ENCODE measurements at places on chromosomes 1 and 21. TPM values are rescaled to one million over a fixed set of nuclear protein-coding genes. Genes with fewer than 3 reads are reported as not detected.
A peak's percentile ranks its signal among the peaks of the same experiment; 100 is the strongest.

- H3K36me3 ChIP-seq = no peaks in the 10 kb centered on the region
- H3K27me3 ChIP-seq = no peaks in the 10 kb centered on the region
- H3K4me1 ChIP-seq = no peaks in the 10 kb centered on the region
- DNase-seq = no peak
Observed at GRCh38 chr21:46116776-46117585, 19.1 kb downstream of the COL6A2 start.

DNA sequence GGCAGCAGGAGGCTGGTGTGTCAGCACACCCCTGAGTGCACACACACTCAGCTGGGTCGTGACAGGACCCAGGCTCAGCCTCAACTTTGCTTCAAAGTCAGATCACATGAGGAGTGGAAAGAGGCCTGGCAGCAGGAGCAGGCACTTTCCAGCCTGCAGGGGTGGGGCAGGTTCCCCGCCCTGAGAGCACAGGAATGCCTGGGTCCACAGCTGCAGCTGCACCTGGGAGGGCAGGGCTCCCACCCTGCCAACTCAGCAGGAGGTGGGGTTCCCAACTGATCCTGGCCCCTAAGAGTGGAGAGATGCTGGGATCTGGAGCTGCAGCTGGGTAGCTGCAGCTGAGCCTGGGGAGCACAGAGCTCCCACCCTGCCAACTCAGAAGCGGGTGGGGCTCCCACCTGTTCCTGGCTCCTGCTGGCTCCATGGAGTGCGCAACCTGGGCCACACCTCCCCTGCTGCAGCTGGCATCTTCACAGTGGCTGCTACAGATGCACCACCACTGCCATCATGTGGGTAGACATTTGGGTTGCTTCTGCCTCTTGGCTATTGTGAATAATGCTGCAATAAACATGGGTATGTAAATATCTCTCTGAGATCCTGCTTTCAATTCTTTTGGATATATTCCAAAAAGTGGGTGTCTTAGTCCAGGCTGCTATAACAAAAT lies 415.4 kb downstream of the TTLL7 start:
- H3K4me3 ChIP-seq = no peak overlapping the region
- no peaks in the 10 kb centered on the region for H3K4me1 ChIP-seq
- H3K27me3 ChIP-seq = no peaks in the 10 kb centered on the region
- H3K36me3 ChIP-seq = no peaks in the 10 kb centered on the region

- no peaks in the 10 kb centered on the region for H3K27me3 ChIP-seq
- no peaks in the 10 kb centered on the region for H3K36me3 ChIP-seq
- no peaks in the 10 kb centered on the region for H3K4me1 ChIP-seq
- H3K4me3 ChIP-seq = no peak overlapping the region
Observed at GRCh38 chr21:42755766-42756579, 102.6 kb downstream of the PDE9A start.

GRCh38 chr1:6054596-6054995 lies 8.9 kb downstream of the KCNAB2 start:
- DNase-seq = no peak
- peaks cover 44% of the 10 kb centered on the region for H3K36me3 ChIP-seq
- H3K27me3 ChIP-seq = no peaks in the 10 kb centered on the region
- H3K27ac ChIP-seq = no peak overlapping the region

GRCh38 chr21:36684957-36685714 lies 13.8 kb upstream of the SIM2 start:
- H3K27ac ChIP-seq = no peak overlapping the region
- peaks cover 26% of the 10 kb centered on the region for H3K27me3 ChIP-seq

- H3K4me3 ChIP-seq = no peak overlapping the region
- H3K27me3 ChIP-seq = no peaks in the 10 kb centered on the region
- H3K36me3 ChIP-seq = no peaks in the 10 kb centered on the region
- H3K27ac ChIP-seq = no peak overlapping the region
- no peak for DNase-seq
Observed at GRCh38 chr1:114353262-114353661, 157.7 kb downstream of the TRIM33 start.

DNA sequence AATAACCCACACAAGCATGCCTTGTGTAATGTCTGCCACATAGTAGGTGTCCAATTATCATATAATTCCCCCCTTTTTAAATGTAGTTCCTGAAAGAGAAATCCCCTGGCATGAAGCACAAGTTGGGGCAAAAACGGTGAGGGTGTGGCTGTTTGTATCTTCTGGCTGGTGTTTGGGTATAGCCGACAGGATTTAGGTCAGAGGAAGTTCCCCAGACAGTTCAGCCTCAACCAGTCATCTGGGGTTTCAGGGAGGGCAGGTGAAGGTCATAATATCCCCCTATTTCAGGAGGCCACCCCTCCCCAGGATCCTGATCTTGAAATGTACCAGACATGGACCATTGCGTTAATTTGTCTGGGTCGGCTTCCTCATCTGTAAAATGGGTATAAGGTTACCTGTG lies 29.1 kb upstream of the JUN start:
- H3K4me1 ChIP-seq = peaks cover 43% of the 10 kb centered on the region
- no peak overlapping the region for H3K27ac ChIP-seq
- H3K27me3 ChIP-seq = no peaks in the 10 kb centered on the region
- peak; percentile 64 for DNase-seq

GRCh38 chr1:61247881-61248752 lies 165.8 kb downstream of the NFIA start:
- H3K4me3 ChIP-seq = no peak overlapping the region
- no peaks in the 10 kb centered on the region for H3K36me3 ChIP-seq
- DNase-seq = no peak

DNA sequence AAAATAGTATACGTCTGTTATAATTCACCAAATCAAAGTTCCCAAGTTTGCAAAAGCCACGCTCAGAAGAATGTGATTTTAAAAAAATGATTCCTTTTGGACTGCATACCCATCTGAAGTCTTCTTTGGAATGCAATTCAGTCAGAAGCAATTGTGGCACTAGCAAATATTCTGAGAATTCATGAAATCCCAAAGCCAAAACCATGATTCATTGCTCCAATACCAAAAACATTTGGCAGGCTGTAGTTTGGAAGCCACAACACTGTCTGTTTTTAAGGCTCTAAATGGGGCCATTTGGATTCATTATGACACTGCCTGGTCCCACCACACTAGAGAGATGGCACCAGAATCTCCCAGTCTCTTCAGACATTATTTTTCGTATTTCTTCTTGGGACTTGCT lies 21.8 kb upstream of the LRRC53 start:
- H3K27ac ChIP-seq = no peak overlapping the region
- DNase-seq = no peak
- no peak overlapping the region for H3K4me3 ChIP-seq
- H3K36me3 ChIP-seq = no peaks in the 10 kb centered on the region
- no peaks in the 10 kb centered on the region for H3K27me3 ChIP-seq
- no peaks in the 10 kb centered on the region for H3K4me1 ChIP-seq

DNA sequence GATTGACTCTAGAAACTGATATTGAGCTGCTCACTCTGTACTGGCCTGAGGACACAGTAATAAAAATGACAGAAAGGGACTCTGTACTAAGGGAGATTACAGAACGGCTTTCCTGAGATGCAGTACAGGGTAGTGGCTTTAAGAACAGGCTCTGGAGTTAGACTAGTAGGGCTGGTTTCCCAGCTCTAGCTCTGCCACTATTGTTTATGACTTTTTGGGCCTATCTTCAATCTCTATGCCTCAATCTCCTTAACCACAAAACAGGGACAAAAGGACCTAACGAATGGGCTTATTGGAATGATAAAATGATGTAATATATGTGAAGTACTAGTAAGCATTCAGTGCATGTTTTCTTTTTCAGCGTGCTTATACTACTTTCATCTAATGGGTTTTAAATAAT lies 1.4 kb downstream of the DEPDC1 start:
- no peak overlapping the region for H3K27ac ChIP-seq
- H3K4me3 ChIP-seq = peak overlapping the region; percentile 87
- peaks cover 20% of the 10 kb centered on the region for H3K4me1 ChIP-seq
- H3K36me3 ChIP-seq = no peaks in the 10 kb centered on the region
- DNase-seq = no peak

GRCh38 chr1:31587720-31588423 lies 11.6 kb downstream of the TINAGL1 start:
- peak; percentile 42 for DNase-seq
- no peaks in the 10 kb centered on the region for H3K36me3 ChIP-seq
- peaks cover 7% of the 10 kb centered on the region for H3K4me1 ChIP-seq

NDC1 gene
- 4.9 TPM for total RNA-seq

DNA sequence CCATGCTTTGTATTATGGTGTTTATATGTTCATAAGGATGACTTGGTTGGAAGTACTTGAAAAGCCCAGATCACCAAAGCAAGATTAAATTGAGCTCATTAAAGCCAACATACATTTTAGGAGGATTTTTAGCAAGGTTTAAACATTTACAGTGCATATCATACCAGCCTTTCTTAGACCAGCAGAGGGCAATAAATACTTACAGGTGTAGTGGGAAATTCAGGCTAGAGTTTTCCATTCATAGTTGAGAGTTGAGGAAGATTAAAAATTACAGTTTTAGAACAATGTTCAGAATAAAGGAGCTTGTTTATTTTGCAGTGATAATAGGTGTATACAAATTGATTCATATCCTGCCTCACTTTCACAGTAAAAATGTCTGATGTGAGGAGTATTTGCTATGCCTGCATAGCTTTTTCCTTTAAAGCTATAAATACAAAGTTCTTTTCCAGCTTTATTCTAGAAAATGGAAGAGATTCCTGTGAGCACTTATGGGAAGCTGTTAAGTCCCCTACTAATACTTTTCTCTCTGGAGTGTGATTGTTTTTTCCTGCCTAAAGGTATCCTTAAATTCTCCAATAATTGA lies 35.3 kb downstream of the DTL start:
- peak; percentile 54 for DNase-seq
- H3K27ac ChIP-seq = no peak overlapping the region
- H3K36me3 ChIP-seq = no peaks in the 10 kb centered on the region
- no peaks in the 10 kb centered on the region for H3K4me1 ChIP-seq
- H3K4me3 ChIP-seq = no peak overlapping the region

TMIGD3 gene
- not detected for total RNA-seq

DNA sequence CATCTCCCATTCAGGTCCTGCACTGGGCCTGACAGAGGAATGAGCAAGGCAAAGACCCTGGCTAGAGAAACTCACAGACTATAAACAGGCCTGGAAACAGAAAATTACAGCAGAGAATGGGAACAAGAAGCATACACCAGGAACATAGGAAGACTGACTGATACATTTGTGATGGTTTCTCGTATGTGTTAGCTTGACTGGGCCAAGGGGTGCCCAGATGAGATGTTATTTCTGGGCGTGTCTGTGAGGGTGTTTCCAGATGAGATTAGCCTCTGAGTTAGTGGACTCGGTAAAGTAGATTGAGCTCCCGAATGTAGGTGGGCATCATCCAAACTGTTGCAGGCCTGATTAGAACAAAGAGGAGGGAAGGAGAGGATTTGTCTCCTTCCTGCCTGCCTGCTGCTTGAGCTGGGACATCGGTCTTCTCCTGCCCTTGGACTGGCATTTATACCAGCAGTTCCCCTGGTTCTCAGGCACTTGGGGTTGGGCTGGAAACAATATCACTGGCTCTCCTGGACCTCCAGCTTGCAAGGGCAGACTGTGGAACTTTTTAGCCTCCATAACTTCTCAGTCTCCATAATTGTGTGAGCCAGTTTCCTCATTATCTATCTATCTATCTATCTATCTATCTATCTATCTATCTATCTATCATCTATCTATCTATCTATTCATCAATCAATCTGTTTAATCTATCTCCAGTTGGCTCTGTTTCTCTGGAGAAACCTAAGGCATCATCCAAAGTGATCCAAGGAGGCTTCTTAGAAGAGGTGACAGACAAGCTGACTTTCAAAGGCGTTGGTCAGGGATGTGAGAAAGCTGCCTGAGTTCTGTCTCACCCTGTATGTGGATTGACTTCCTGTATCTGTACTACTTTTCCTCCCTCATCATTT lies 9.7 kb upstream of the FOXO6 start:
- no peaks in the 10 kb centered on the region for H3K27me3 ChIP-seq
- H3K36me3 ChIP-seq = no peaks in the 10 kb centered on the region
- no peak for DNase-seq
- no peak overlapping the region for H3K27ac ChIP-seq
- H3K4me1 ChIP-seq = no peaks in the 10 kb centered on the region
- no peak overlapping the region for H3K4me3 ChIP-seq

DNA sequence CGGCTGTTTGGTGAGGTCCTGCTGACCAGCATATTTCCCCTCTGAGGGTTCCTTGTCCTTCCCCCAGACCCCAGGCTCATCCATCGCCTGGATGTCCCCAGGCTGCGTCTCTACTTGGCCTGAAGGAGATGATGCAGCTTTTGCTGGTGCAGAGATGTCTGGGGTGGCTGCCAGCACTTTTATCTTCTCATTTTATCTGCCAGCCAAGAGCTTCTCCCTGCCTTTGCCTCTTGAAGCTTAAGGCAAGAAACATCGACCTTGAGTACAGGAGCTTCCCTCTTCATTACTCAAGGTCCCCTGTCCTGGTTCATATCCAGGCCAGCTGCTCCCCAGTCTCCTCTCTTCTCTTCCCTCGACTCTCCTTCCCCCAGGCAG lies 9.2 kb upstream of the H6PD start:
- H3K27ac ChIP-seq = no peak overlapping the region
- H3K4me3 ChIP-seq = no peak overlapping the region
- no peaks in the 10 kb centered on the region for H3K36me3 ChIP-seq
- no peaks in the 10 kb centered on the region for H3K4me1 ChIP-seq
- H3K27me3 ChIP-seq = peaks cover 2% of the 10 kb centered on the region
- no peak for DNase-seq

- no peak overlapping the region for H3K4me3 ChIP-seq
- peaks cover 20% of the 10 kb centered on the region for H3K36me3 ChIP-seq
- no peaks in the 10 kb centered on the region for H3K27me3 ChIP-seq
- no peaks in the 10 kb centered on the region for H3K4me1 ChIP-seq
- H3K27ac ChIP-seq = no peak overlapping the region
Observed at GRCh38 chr1:161359291-161359690, 8.4 kb downstream of the CFAP126 start.

DNA sequence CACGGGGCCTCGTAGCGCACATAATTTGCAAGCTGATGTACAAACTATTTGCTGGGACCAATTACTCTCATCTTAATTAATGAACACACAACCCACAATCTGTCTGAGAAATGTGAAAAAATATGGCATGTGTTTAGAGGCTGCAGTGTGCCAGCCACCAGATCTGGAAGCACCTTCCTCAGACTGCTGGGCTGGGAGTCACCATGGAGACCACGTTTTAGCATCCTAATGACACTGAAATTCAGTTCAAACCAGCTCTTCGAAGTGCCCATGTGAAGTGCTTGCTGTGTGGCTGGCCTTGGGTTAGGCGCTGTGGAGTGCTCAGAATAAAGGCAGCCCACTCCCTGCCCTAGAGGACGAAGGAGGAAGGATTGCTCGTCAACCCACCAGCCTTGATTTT lies 482.4 kb downstream of the OMA1 start:
- H3K27me3 ChIP-seq = no peaks in the 10 kb centered on the region
- no peak overlapping the region for H3K4me3 ChIP-seq
- H3K36me3 ChIP-seq = no peaks in the 10 kb centered on the region
- DNase-seq = no peak

GRCh38 chr1:31418626-31419323 lies 5.8 kb downstream of the SERINC2 start:
- H3K4me3 ChIP-seq = no peak overlapping the region
- H3K36me3 ChIP-seq = no peaks in the 10 kb centered on the region
- H3K4me1 ChIP-seq = peaks cover 5% of the 10 kb centered on the region
- H3K27me3 ChIP-seq = peaks cover 23% of the 10 kb centered on the region

GRCh38 chr1:98693385-98693784 lies 31.9 kb downstream of the SNX7 start:
- no peak overlapping the region for H3K4me3 ChIP-seq
- no peak overlapping the region for H3K27ac ChIP-seq
- no peaks in the 10 kb centered on the region for H3K4me1 ChIP-seq
- H3K36me3 ChIP-seq = no peaks in the 10 kb centered on the region
- no peak for DNase-seq

PADI2 gene
- total RNA-seq = not detected

TSTD1 gene
- 61.3 TPM for total RNA-seq

GRCh38 chr1:2001773-2002411 lies 1.7 kb downstream of the CFAP74 start:
- no peaks in the 10 kb centered on the region for H3K36me3 ChIP-seq
- H3K27me3 ChIP-seq = peaks cover 7% of the 10 kb centered on the region
- H3K4me1 ChIP-seq = no peaks in the 10 kb centered on the region
- DNase-seq = no peak

All from CD4-positive, CD25-positive, alpha-beta regulatory T cell (primary cell).